ENCODE measurements at places on chromosomes 5 and 9.

DNA sequence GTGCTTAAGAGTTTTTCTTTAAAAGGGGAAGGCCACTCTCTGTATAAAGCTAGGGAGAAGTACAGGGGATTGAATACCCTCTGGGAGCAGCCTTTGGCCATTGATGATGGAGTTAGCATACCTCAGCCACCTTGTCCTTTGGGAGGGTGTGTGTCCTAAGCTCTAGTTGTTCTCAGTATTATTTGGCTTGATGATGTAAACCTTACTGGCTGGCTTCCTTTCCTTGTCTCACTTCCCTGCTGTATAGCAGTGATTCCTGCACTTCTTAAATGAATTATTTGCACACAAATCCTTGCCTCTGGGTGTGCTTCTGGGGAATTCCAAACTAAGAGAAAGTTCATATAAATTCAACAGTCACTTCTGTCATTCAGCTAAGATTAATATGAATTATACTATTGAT is 234.9 kb upstream of the RIOK2 start:
- DNase-seq = no peak

DNA sequence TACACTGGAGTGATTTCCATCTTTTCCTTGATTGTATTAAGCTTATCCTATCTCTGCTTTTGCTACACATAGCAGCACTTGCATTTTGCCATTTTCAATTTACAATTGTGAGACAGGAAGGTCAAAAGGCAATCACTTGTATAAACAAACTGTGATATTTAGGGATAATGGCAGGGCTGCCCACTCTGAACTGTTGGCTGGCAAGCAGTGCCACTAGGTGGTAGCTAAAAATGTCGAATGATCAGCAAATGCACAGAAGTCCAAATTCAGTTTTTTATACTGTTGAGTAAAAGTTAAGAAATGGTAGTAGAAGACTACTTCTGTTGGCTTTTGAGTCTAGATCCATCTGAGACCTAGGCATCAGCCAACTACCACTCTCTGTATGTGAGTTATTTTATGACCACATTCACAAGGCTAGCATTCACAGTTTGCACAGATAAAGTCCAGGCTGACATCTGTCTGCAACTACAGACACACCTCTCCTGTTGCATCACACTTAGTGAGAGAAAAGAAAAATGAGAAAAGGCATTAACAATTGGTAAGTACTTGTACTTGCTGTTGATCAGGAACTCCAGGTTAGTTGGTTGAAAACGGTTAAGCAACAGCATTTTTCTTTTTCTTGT is 108.8 kb upstream of the ASTN2 start:
- DNase-seq = no peak

DNA sequence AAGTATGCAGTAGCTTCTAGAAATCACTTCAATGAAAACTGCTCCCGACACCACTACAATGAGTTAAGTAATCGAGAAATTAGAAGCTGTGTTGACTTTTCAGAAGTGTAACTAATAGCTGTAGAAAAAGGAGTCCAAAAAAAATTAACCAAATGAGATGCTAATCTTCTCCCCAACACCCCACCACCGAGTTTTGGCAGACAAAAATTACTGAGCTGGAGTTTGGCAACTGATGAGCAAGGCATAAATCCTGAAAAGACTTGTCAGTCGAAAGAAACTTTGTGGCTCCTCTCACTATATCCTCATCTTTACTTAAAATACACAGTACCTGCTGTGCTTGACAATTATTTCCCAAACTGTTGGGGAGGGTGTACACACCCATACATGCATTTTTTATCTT is 191.9 kb downstream of the EBF1 start:
- no peak for DNase-seq

DNA sequence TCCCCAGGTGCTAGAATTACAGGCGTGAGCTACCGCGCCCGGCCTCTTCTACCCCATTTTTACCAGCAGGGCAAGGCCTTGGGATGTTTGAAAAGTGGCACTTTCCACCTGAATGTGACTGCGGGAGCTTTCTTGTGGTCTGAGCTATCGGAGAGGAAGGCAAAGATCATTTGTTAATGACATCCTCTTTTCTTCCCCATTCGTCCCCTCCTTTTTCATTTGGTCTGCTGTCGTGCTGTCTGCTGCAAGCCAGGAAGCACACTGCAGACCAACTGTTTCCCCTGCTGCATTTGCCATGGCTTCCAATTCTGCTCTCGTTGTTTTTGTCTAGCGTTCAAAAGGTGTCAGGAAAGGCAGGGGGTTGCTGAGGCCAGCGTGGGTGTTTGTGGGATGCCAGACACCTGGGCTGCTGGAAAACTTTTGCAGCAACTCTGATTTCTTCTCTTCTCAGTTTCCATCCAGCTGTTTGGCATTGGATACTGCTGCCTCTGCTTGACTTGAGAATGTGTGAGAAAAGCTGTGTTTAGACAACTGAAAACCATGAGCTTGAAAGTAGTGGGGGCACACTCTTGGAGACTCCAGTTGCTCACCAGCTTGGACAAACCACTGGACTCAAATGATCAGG is 196.4 kb upstream of the MSX2 start:
- DNase-seq = no peak

- DNase-seq = no peak
These were observed 56.4 kb downstream of the ALDH7A1 start for GRCh38 chr5:126538579-126538978.

DNA sequence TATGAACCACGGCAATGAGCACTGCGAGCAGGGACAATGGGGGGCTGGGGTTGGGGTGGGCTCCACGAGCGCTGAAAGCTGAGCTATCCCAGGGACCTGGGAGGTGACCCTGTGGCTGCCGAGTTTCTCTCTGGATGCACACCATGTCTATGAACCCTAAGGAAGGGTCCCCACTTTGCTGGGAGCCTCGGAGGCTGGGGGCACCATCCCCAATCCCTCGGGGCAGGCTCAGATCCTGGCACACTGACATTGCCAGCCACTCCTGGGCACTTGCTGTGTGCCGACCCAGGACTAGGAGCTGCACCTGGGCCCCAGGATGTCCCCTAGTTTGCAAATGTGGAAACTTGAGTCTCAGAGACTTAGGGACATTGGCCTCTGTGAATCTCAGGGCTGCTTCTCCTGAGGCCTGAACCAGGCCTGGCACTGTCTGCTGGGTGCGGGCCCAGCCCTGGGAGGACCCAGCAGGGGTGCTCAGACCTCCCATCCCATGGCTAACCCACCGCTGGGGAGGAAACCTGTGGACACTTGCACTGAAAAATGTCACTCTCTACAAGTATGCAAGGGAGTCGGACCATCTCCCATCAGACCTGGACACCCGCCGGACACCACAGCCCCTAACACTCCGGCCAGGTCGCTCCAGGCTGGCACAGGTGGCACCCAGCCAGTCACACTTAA is 13.0 kb upstream of the CAMSAP1 start:
- DNase-seq = no peak

DNA sequence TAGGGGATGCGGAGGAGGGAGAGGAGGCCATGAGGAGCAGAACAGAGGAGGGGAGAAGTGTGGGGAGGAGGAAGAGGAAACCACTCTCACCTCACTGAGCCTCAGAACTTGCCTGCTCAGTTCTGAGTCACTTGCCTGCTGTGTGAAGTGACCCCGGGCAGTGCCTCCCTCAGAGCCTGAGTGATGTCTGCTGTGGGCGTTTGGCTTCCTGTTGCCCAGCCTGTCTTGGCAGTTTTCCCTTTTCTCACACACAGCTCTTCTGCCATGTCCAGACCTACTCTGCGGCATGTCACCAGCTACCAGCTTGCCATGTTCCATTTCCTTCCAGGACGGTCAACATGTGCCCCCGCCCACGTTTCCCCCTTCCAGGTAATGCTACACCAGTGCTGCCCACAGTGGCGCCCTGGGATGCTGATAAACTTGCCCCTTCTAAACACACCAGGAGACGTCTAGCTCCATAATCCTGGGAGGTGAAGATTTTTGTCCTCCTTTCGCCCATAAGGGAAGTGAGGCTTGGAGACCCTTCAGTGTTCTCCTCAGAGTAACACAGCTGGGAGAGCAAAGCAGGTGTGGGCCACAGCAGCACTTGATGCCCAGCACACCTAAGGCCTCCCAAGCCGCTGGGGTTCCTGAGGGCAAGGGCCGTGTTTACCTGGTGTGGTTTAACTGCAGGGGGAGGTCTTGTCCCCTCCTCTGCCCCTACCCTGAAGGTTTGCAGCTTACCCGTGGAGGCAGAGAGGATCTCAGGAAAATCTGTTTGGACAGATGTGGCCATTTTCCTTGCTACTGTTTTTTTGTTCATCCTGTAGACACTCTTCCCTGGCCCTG is 63.8 kb upstream of the RNF130 start:
- DNase-seq = no peak

- no peak for DNase-seq
These were observed 196.1 kb downstream of the GAS1 start for GRCh38 chr9:86751207-86751606.

DNA sequence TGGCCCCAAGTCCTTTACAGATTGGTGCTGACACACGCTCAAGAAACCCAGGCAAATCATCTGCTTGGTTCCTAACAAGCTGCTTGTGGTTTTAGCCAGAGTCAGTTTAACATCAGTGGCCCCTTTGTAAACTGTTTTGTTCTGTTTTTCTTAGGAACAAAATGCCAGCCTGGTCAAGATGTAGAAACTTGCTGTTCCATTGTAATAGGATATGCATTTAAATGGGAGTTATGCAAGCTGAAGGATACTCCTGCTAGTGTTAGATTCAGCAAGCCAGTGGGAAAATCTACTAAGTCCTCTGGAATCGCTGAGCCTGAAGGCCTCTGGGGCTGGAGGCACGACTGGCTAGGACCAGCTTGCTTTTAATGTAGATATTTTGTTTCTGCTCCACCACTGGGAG is 391.1 kb downstream of the TLE4 start:
- DNase-seq = no peak

DNA sequence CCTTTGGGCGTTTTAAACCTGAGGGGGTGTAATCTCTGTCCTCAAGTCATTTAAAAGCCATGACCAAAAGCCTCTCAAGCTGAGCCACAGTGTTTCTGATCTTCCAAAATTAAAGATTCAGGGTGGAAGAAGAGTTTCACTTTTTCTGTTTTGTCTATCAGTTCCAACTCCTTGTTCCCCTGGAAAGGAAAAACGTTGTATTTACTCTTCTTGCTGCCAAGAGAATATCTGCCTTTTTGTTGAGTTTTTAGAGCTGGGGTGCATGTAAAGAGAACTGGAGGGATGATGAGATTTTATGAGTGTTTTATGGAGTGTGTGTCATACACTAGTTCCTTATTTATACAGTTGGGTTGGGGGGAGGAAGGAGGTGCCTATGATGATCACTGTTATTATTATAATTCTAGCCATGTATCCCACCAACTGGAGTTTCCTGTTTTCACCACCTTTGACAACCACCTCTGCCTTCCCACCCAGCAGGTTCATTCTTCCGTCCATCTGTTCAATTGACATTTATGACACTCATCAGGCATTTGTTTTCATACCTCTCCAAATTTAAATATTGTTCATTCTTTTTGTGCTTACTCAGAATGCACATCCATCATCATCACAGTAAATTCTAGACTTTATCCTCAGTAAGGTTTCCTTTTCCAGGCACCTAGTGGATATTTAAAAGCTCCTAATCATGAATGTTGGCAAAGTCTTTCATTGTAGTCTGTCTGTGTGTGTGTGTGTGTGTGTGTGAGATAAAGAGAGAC is 97.9 kb upstream of the MPDZ start:
- no peak for DNase-seq

DNA sequence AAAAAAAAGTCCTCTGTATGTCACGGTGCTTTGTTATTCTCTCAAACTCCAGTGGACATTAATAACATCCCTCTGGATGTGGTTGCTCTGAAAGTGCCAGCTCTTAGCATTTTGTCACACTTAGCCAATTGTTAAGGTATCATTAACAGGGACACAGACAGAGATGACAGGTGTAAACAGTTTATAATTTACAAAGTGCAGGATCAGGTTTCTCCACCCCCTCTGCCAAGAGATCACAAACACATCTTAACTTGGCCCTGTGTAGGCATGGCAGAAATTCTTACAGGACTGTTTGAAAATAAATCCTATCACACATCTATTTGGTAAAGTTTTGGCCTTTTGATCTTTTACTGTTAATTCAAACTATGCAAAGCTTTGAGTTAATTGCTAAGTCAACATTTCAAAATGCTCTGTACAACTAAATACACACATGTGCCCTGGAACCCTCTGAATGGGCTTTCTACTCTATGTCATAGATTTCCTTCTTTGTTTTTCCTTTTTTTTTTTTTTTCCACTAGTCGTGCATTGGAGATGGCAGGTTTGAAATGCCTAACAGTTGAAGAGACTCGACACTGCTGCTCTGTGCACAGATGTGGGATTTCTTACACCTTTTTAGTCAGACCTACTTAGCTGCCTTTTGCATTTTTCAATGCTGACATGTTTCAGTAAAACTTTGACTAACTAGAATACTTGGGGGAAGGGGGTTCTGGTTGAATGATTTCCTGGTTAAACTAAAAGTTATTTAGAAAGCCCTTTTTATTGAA is 41.7 kb downstream of the SEMA6A start:
- DNase-seq = no peak

- DNase-seq = no peak
These were observed 89.1 kb upstream of the SPDL1 start for GRCh38 chr5:169494383-169494935.

GRCh38 chr9:76351006-76351405 is 43.2 kb downstream of the RFK start:
- DNase-seq = no peak

GRCh38 chr5:93724791-93725190 is 16.6 kb downstream of the POU5F2 start:
- no peak for DNase-seq

DNA sequence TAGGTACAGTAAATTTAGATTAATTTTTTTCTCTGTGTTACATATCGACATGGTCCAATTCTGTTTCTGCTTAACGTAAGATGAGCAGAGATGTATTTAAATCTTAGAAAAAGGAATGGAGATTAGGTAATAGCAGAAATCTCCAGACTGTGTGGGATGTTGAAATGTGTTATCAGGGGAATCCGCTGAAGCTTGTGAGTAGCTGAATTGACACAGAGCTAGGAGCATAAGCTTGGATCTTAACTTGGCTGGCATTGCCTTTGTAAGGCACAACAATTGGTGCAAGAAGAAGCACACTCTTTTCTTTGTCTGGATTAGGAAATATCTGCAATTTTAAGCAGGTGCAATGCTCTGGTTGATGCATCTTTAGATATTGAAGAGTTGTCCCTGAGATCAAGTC is 53.1 kb downstream of the PLPPR1 start:
- no peak for DNase-seq

DNA sequence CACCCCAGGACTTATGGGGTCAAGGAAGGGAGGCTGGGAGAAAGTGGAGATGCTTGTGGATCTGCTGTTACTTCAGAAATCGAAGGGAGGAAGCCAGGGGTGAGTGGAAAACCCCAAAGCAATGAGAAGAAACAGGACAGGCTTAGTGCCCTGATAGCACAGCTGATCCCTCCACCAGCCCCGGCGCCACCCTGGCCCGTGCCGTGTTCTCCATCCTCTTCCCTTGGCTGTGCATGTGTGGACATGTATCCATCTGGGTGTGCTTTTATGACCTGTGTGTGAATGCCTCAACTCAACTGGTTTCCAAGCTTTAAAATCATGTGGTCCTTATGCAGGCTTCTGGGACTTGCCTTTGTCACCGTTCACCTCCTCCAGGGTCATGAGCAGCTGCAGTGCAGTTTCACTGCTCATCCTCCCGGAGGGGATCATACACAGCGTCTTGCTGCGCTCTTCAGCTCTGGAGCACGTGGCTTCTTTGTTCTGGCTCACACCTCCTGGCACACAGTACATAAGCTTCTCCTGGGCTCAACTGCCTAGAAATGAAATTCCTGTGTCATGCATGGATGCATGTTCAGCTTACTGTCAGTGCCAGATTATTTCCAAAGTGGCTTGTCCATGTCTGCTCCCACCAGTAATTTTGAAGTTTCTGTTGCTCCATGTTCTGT is 58.2 kb downstream of the IPPK start:
- no peak for DNase-seq

Data from stimulated activated CD8-positive, alpha-beta memory T cell treated with anti-CD3 and anti-CD28 coated beads, Interleukin-12 subunit alpha, Interleukin-12 subunit beta, amount 100 ng/mL, for 1 hour (primary cell).